ENCODE measurements at places on chromosomes 6 and 20. TPM values are rescaled to one million over a fixed set of nuclear protein-coding genes. Genes with fewer than 3 reads are reported as not detected.

The PBOV1 gene
- not detected for total RNA-seq

GRCh38 chr6:84078335-84078734, 44.8 kb downstream of the MRAP2 start:
- DNase-seq: no peak

The F13A1 gene
- total RNA-seq: 0.33 TPM

DNA sequence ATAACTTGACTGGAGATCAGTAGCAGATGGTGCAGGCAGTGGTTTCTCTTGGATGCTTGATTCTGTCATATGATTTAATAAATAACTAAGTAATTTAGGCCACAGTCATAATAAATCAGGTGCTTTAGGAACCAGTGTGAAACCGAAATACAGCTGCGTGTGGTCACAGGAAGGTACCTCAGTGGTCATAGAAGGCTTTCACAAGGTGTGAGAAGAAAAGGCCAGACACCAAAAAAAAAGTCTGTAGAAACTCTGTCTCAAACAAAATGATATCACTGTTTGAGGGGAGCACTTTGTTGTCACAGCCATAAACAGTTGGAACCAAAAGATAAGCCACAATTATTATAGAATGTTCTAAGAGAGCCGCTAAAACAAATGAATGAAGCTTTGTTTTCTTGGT, 56.5 kb downstream of the ARMC2 start:
- DNase-seq: no peak

DNA sequence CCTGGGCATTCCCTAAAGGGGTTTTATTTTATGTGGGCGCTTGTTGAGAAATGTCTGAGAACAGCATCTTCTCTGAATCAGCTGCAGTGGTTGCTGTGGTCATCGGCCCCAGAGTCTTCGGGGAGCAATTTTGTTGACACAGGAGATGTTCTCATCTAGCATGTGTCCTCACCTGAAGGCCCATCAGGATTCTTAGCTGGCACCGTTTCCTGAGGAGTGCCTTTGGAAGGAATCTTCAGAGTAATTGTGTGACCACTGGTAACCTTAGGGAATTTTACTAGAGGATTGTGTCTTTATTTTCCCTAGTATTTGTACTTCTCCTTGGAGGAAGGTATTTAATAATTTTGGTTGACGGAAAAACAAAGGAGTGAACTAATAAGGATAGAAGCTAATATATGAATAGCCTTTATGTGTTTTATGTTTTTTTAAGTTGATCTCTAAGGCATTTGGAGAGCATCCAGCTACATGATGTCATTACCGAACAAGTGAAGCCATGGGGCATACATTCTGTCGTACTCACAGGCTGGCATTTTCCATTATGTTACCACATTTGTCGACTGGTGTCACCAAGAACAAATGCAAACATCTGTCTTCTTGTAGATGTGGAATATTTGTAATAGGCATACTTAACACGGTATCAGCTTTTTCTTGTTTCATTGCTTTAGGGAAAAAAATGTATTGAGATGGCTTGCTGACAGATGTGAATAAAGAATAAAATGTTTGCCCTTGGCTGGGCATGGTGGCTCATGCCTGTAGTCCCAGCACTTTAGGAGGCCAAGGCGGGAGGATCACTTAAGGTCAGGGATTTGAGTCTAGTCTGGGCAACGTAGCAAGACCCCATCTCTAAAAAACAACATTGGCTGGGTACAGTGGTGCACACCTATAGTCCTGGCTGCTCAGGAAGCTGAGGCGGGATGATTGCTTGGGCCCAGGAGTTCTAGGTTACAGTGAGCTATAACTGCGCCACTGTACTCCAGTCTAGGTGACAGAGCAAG, 41.9 kb downstream of the TULP4 start:
- DNase-seq: no peak

GRCh38 chr6:99607416-99608036, 893 bp downstream of the PRDM13 start:
- DNase-seq: no peak

- DNase-seq: no peak
These were observed 701.5 kb upstream of the ID4 start for GRCh38 chr6:19135706-19136105.

All from K562 (cell line).